ENCODE measurements at places on chromosomes 7 and 10.
A peak's percentile ranks its signal among the peaks of the same experiment; 100 is the strongest.

- no peak for DNase-seq
Observed at GRCh38 chr7:64879086-64879730, 23.9 kb upstream of the ZNF273 start.

DNA sequence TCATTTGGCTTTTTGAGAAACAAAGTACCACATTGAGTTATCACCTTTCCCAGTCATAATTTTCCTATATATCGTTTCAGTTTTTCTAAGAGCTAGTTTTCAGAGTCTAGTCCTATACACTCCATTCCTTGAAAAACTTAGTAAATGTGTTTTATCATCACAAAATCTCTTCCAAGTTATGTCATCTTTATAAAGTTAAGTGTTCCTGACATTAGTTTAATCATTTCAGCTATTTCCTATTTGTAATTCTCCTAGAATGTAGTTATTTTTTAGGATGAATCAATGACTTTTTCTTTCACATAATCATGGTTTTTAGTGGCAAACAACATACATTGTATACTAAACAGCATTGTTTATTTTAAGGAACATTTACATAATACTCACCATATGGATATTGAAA is 191.7 kb upstream of the BET1 start:
- DNase-seq: no peak

DNA sequence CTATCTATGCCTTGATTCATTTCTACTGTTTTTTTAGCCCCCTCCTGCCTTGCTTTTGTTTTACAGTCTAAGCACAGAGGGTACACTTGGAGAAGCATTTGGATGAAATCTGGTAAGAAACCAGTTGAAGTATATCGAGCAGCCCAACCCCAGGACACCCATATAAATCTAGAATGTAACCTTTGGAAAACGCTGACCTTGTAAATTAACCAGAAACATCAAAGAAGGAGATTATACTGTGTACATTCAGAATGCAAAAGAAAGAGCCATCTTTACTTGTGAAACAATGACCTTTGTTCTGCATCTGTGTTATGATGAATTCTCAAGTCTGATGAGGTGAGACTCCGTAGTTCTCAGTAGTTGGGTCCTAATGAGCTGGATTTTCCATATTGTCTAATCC is 49.3 kb upstream of the RAB18 start:
- DNase-seq: no peak

DNA sequence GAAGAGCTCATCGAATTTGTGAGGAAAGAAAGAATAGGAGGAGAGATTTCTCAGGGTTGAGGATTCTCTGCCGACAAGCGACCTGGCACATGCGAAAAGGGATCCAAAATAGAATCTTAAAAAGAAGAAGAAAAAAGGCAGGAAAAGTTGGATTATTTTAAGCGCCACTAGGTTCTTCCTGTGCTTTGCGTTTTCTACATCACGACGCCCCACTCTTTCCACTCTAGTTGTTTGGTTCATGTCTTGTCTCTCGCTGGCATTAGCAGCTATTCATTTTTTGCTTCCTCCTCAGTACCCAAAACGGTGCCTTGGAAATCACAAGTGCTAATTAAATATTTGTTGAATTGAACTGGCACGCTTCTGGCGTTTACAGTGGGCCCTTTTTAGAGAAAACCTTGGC is 674 bp upstream of the FRA10AC1 start:
- no peak for DNase-seq

DNA sequence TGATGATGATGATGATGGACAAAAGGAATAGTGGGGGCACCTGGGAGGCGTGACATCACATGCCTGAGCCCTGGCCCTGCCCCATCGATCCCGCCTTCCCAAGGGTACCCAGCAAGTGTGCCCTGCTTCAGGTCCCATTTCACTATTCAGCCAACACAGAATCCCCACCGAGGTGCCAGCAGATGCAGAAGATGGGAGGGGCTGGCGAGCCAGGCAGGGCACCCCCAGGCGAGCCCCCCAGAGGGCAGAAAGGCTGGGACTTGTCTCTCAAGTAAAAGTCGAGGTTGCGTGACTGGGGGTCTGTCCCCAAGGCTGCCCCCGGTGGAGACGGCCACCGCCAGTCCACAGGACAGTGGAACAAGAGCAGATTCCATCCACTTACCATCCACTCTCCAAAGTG is 57.5 kb downstream of the INSIG1 start:
- no peak for DNase-seq

GRCh38 chr7:80288175-80289122 is 153.8 kb downstream of the GNAI1 start:
- no peak for DNase-seq

- no peak for DNase-seq
Observed at GRCh38 chr10:17144032-17144431, 14.4 kb upstream of the CUBN start.

- no peak for DNase-seq
Observed at GRCh38 chr10:78267598-78267997, 233.9 kb downstream of the RPS24 start.

GRCh38 chr7:95245828-95246500 is 78.4 kb downstream of the PON1 start:
- no peak for DNase-seq

DNA sequence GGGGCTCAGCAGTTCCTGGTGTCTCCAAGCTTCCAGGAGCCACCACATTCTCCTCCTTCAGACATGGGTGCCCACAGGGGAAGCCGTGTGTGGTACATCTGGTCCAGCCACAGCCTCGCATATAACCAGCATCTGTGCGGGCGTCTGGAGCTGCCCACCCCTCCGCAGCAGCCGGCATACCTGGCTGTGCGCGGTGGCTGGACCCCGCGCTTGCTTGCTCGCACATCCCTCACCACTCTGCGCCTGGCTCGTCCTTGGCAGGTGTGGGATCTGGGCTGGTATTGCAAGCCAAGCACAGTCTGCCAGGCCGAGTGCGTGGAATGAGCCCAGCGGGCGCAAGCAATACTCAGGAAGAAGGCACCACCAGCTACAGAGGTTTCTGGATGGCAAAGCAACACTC is 117.7 kb upstream of the MBL2 start:
- no peak for DNase-seq

- no peak for DNase-seq
Observed at GRCh38 chr7:119974972-119975371, 298.0 kb upstream of the KCND2 start.

DNA sequence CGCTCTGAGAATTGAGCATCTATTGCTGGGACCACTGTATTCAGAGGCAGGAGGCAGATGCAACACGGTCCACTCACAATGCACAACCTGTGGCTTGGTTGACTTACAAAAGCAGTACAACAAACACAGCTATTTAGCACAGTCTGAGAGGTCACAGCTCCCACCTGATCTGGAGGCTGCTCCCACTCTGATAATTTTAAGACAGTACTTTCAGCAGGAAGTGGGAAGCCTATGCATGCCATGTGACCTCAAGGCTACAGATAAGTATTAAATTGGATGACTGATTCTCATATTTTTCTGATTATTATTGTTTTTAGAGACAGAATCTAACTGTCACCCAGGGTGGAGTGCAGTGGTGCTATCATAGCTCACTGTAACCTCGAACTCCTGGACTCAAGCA is 659.3 kb downstream of the PARD3 start:
- no peak for DNase-seq

DNA sequence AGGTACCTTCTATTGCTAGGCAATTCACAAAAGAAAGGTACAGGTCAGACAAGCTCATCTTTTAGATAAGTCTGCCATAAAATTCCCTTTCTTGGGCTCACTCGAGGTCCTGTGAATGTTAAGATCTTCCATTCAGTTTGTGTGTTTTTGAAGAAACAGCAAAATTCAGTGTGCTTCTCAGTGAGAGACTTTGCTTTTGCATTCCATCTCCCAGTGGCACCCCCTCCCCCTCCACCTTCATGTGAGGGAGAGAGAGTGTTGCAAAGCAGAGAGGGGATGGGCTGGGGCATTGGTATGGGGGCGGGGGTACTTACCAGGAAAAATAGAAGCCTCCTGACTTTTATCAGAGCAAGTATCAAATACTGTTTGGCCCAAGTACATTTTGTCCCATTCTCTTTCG is 3.8 kb upstream of the TECTB start:
- no peak for DNase-seq

- DNase-seq: no peak
Observed at GRCh38 chr7:142356166-142356565, 98.3 kb upstream of the PRSS58 start.

GRCh38 chr7:155138204-155138603 is 68.1 kb downstream of the HTR5A start:
- DNase-seq: no peak

- DNase-seq: no peak
Observed at GRCh38 chr10:22344249-22344648, 1.0 kb upstream of the SPAG6 start.

- DNase-seq: no peak
Observed at GRCh38 chr7:143227806-143228205, 6.0 kb downstream of the TAS2R40 start.

GRCh38 chr10:25210265-25210664 is 35.5 kb downstream of the GPR158 start:
- DNase-seq: no peak

- no peak for DNase-seq
Observed at GRCh38 chr10:125694883-125695282, 11.9 kb upstream of the TEX36 start.

DNA sequence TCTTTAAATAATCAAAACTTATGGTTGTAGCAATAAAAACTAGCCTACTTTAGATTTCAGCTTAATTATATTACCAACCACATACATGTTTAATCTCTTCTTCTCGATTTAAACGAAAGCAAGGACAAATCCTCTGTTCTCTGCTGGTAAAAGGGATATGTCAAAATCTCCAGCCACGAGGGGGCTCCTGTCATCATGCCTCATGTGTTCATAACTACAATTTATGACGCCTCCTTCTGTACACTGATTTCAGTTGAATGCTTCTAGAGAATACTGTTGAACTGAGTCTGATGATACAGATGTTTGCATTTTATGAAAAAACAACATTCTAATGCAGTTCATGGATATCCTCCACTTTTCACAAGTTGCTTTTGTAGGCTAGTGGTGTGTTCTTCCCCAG is 220.0 kb upstream of the DPP6 start:
- no peak for DNase-seq

DNA sequence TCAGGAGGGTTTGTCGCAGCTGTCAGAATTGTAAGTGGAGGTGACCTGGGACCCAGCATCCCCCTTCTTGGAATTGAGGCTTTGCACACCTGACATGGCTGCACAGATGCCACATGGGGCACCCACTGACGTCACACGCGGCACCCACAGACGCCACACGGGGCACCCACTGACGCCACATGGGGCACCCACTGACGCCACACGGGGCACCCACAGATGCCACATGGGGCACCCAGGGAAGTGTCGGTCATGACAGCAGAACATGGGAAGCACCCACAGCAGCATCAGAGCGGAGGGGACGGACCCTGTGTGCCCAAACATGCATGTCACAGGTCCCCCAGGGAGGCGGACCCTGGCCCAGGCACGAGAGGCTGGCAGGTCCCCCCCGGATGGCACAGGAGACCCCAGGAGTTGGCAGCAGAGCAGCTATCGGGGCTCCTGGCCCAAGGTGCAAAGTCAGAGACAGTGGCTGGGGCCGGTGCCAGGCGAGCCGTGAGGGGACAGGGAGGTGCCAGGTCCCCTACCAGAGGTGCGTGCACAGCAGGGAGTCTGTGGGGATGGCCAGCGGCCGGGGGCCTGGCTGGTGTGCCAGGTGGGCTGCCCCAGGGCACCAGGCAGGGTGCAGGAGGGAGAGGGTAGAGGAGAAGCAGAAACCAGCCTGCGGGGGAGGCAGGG is 21.1 kb downstream of the KNDC1 start:
- no peak for DNase-seq

- DNase-seq: no peak
Observed at GRCh38 chr10:106396192-106396591, 768.3 kb downstream of the SORCS1 start.

- no peak for DNase-seq
Observed at GRCh38 chr10:122495406-122496340, 34.3 kb downstream of the HTRA1 start.

- DNase-seq: no peak
Observed at GRCh38 chr7:83547526-83547925, 101.4 kb downstream of the SEMA3E start.

DNA sequence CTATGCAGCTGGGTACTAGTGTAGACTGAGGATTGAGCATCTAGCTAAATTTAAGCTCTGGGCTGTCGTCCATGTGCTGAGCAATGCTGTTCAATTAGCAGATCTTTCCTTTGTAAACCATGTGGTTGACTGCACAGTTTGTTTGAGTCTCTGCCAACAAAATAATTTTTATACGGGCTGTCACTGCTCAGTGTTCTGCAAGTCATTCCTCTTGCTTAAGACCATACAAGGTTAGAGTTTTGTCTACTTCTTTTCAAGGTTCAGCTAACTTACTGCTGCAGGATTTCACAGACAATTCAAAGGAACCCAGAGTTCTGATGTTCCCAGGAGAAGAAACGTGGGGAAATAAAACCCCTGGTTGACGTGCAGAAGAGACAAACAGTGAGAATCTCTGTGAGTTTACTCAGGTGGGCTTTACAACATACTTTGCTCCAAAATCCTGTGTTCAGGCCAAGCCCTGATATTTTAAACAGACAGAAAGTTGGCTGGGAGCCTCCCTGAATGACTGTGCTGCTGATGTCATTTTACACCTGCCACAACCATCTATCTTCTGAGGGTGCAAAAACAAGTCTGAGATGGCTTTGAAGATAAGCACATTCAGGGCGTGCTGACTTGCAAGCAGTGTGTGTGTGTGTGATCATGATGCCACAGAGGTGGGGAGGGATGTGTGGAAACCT is 177.1 kb upstream of the SVIL start:
- DNase-seq: no peak

- no peak for DNase-seq
Observed at GRCh38 chr10:96758423-96758822, 38.1 kb upstream of the PIK3AP1 start.

DNA sequence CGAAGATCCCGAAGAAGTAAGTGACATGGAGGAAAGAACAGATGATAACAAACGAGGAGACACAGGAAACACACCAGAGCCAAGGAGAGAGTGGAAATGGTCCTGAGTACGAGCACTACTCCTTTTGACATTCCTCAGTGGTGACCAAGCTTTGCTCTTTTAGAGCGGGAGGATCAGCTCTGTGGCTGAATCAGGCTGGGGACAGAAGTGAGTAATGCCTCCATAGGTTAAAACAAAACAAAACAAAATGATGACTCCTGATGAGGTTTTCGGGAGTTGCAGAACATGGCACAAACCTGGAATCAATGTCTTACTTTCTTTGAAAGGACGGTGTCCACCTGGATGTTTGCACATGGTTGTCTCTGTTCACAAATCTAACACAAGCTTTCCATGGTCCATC is 30.3 kb upstream of the TCF7L2 start:
- DNase-seq: peak; percentile 33

DNA sequence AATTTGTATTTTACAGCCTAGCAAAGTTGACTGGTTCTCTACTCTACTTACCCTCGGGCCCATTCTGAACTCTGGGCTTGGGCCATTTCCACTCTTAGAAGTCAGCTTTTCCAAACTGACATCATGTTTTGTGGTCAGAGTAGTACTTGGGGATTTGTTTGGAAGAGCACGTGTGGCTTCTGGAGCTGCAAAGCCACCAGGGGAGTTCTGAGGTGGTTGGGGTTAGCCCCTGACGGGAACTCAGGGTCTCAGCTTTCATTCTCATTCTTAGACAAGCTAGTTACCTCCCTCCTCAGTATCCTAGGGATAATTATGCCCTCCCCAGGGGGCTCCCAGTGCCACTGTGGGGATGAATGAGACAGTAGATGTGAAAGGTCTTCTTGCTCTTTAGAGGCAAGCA is 647.7 kb upstream of the GALNT17 start:
- no peak for DNase-seq

GRCh38 chr10:14671386-14671831 is 103.3 kb downstream of the FAM107B start:
- no peak for DNase-seq

All from SW 1271 (cell line).